ENCODE measurements at places on chromosomes 3 and 15. TPM values are rescaled to one million over a fixed set of nuclear protein-coding genes. Genes with fewer than 3 reads are reported as not detected.

The TM6SF1 gene
- 9.1 TPM for total RNA-seq

The NOX5 gene
- 0.54 TPM for total RNA-seq

The ATP13A5 gene
- not detected for total RNA-seq

The FBXW12 gene
- total RNA-seq: not detected

The TIGIT gene
- 0.21 TPM for total RNA-seq

The MORC1 gene
- not detected for total RNA-seq

The ARNT2 gene
- 22.9 TPM for total RNA-seq

The ANKRD63 gene
- not detected for total RNA-seq

The KLHL40 gene
- not detected for total RNA-seq

The PARP3 gene
- total RNA-seq: 21.4 TPM

The COL8A1 gene
- total RNA-seq: 916 TPM

The ITGA11 gene
- 246 TPM for total RNA-seq

The ABI3BP gene
- 185 TPM for total RNA-seq

The CCDC9B gene
- total RNA-seq: 30.1 TPM

The ANO10 gene
- total RNA-seq: 22.4 TPM

All from thoracic aorta (tissue), 2 donors.